ENCODE measurements at places on chromosomes 7 and 10. TPM values are rescaled to one million over a fixed set of nuclear protein-coding genes. Genes with fewer than 3 reads are reported as not detected.

The SFRP5 gene
- not detected for total RNA-seq

The FBXO24 gene
- 1.5 TPM for total RNA-seq

The C10orf62 gene
- not detected for total RNA-seq

The LLCFC1 gene
- not detected for total RNA-seq

- no peaks in the 10 kb centered on the region for H3K4me1 ChIP-seq
- no peaks in the 10 kb centered on the region for H3K36me3 ChIP-seq
- DNase-seq = no peak
- H3K4me3 ChIP-seq = no peak overlapping the region
These were observed 266.4 kb upstream of the LYZL1 start for GRCh38 chr10:29022513-29022912.
